ENCODE measurements at places on chromosomes 5 and 9.

DNA sequence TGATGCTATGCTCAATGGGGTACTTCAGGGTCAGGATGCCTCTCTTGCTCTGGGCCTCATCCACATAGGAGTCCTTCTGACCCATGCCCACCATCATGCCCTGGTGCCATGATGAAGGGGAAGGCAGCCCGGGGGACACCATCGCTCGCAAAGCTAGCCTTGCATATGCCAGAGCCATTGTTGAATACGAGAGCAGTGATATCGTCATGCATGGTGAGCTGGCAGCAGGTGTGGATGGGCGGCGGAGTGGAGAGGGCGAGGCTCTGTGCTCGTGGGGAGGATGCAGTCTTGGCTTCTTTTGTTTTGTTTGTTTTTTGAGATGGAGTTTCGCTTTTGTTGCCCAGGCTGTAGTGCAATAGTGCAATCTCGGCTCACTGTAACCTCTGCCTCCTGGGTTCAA lies 17.2 kb upstream of the SPZ1 start:
- DNase-seq: no peak

DNA sequence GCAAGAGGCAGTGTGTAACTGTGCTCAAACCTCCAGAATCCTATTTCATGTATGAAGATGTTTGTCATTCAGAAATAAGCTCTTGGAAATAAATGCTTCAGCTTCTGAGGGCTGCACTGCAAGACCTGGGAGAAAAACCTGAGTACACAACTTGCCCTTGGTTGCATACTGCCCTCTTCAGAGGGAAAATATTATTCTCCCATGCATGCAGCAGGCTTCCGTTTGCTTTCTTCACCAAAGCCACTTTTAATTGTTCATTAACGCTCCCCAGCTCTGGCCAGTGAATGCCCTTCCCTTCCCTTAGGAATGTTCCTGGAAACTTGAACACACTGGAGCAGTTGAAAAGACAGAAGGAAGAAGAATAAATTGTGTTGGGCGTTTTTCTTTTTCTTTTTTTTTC lies 2.5 kb upstream of the WHRN start:
- peak; percentile 44 for DNase-seq

- no peak for DNase-seq
Measured at GRCh38 chr5:72167804-72168203, 60.5 kb downstream of the MAP1B start.

- no peak for DNase-seq
Measured at GRCh38 chr5:32018476-32019436, 155.4 kb downstream of the GOLPH3 start.

DNA sequence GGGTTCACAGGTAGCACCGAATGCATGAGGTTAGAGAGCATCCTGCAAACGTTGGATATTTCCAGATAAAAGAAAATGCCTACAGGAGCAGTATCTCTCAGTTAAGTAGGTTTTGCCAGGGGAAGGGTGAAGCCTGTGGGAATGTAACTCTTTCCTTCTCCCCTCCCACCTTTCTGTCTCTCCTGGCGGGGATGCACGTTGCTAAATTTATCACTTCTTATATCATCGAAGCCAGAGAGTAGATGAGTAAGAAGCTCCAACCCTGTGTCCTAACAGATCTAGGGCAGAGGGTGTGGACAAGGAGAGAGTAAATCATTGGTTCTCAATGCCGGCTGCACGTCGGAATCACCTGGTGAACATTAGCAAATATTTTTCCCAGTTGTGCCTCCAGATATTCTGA lies 457.5 kb downstream of the ENC1 start:
- DNase-seq: no peak

- no peak for DNase-seq
Measured at GRCh38 chr5:64682608-64683007, 7.7 kb upstream of the SHISAL2B start.

- no peak for DNase-seq
Measured at GRCh38 chr5:154771383-154771901, 16.3 kb downstream of the LARP1 start.

- no peak for DNase-seq
Measured at GRCh38 chr5:6407558-6408259, 29.4 kb upstream of the MED10 start.

DNA sequence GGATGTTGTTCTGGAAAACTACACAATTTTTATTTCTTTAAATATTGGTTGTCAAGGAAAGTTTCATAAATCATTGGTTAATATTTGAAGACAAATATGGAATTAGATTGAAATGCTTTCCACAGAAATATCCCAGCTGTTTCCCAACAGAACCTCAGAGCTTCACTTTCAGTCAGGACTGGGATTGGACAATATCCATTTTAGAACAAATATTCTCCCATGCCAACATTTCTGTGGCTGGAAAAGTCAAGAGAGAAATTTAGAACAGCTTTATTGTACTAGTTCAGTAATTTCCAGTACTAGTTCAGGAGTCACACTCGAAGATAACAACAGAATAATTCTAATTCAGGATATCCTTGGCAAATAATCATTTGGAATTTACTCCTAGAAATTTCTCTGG lies 116.1 kb upstream of the TUT7 start:
- no peak for DNase-seq

GRCh38 chr5:147400881-147401280 lies 109.0 kb downstream of the DPYSL3 start:
- DNase-seq: no peak

DNA sequence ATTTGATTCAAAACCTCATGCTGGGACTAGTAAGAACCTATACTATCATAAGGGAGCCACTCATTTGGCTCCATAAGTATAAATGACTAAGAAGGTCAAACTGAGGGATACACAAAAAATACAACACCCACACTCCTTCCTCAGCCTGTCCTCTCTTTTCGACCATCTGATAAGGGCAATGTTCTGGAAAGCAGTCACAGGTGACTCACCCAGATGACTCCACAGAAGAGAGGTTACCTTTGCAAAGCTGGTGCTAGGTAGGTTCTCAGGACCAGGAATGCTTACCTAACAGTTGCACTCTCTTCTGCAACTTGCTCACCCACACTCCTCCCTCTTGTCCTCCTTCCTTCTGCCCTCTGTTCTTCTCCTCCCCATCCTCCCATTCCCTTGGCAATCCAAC lies 32.9 kb downstream of the LHFPL2 start:
- DNase-seq: peak; percentile 45

GRCh38 chr9:93676310-93677047 lies 100.1 kb downstream of the PHF2 start:
- DNase-seq: no peak

DNA sequence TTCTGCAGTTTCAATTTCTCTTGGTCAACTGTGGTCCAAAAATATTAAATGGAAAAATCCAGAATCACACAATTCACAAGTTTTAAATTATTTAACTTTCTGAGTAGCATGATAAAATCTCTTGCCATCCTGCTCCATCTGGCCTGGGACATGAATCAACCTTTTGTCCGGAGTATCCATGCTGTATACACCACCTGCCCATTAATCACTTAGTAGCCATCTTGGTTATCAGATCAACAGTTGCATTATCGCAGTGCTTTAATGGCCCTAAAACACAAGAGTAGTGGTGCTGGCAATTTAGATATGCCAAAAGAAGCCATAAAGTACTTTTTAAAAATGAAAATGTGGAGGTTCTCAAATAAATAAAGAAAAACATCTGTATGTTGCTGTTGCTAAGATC lies 25.3 kb downstream of the EFCAB9 start:
- DNase-seq: no peak

- DNase-seq: peak; percentile 19
Measured at GRCh38 chr9:32706004-32706724, 70.7 kb upstream of the TAF1L start.

DNA sequence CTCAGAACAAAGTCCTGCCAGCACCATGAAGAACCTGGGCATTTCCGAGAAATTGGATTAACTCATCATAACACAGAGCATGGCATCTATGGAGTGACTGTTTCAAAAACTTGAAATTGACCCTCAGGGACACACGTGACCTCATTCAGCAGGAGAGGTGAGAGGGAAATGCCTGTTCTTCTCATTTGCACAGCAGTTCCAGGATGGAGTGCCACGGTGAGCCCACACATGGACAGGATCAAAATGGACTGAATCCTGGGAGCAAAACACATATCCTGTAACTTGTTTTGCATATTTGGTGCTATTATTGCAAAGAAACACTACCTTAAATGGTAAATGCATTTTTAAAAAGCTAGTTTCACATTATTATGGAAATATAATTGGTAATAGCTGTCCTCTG lies 256.1 kb upstream of the IRX2 start:
- no peak for DNase-seq

DNA sequence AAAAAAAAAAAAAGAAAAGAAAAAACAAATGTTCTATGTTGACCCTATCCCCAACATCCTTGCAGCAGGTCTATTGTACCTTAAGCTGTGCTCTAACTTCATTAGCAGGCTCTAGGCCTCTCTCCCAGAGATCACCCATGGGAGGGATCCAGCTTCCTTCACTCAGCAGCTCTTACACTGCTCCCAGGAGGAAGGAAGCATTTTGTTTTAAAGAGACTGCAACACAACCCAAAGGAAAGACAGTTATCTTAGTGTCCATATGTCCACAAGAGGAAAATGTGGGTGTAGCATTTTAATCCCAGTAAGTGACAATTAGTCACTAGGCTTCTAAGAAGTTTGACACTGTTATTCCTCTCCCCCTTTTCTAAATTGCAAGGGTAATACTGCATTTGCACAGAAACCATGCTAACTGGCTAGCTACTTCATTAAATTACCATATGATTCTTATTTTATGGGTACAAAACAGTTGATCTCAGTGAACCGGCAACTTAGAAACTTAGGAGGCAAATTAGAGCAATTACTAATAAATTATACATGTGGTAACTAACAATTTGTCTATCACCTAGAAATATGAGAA lies 58.8 kb downstream of the MARCHF3 start:
- DNase-seq: no peak

DNA sequence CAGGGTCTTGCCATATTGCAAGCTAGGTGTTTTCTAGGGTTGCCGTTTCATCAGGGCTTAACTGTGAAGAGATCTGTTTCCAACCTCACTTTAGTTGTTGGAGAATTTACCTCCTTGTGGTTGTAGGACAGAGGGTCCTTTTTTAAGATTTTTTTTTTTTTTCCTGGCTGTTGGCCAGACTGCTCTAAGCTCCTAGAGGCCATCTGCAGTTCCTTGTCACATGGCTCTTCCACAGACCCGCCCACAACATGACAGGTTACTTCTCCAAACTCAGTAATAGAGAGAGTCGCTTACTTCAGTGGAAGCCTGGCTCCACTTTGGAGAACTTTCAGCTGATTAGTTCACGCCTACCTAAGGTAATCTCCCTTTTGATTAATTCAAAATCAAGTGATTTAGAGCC lies 543.7 kb downstream of the DMRTA1 start:
- no peak for DNase-seq

DNA sequence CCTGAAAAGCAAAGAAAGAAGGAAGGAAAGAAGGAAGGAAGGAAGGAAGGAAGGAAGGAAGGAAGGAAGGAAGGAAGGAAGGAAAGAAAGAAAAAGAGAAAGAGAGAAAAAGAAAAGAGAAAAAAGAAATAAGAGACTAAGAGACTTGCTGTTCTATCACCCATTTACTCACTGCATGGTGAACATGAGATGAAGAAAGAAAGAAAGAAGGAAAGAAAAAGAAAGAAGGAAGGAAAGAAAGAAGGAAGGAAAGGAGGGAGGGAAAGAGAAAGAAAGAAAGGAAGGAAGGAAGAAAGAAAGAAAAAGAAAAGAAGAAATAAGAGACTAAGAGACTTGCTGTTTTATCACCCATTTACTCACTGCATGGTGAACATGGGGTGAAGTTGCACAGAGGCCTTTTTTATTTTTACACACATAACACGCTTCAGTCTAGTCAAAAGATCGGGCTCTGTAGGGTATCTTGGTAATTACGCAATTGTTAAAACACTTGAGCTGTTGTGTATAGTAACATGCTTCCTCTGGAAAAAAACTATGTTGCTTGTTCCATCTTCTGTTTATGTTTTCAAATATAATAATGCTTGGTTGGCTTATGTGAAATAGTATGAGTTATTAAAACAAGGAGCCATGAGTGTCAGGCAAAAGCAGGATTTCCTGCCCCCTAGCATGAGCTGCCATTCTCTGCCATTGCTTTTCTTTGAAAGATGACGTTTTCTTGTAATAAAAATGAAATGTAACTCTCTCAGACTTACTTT lies 119.3 kb upstream of the ZNF608 start:
- DNase-seq: no peak

DNA sequence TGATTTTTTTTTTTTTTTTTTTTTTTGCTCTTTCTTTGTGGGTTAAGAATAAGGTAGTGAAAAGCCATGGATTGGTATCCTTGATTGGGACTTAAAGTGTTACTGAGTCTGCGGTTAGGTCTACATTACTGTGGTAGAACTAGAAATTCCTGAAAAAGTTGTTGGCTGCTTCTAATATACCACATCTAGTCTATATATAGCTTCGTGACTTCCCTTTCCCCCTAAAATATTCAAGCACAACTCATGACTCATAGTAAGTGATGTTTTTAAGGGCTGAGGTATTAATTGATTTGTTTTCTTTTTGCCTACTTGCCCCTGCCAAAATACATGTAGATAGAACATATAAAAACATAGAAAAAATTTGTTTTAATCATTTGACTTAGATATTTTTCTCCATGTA lies 247.6 kb downstream of the TMEM232 start:
- DNase-seq: peak; percentile 74

DNA sequence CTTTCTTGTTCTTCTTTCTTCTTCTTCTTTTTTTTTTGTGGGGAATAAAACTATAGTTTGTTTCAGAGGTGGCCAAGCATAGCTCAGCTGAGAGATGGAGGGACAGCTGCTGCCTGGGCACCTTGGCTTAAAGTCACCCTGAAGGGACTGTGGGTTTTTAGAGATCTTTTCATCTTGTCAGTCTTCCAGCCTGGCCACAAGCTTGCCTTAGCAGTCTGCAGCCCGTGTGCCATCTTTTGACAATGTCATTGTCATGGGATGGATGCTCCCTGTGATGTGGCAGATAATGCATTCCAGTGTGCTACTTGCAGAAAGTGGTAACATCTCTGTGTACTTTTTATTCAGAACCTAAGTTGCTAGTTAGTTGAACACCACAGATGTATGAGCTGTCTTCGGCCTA lies 280.8 kb downstream of the FANCC start:
- DNase-seq: no peak

GRCh38 chr9:91904588-91905236 lies 45.3 kb downstream of the ROR2 start:
- DNase-seq: no peak

- no peak for DNase-seq
Measured at GRCh38 chr9:126919193-126919592, 4.6 kb downstream of the RALGPS1 start.

DNA sequence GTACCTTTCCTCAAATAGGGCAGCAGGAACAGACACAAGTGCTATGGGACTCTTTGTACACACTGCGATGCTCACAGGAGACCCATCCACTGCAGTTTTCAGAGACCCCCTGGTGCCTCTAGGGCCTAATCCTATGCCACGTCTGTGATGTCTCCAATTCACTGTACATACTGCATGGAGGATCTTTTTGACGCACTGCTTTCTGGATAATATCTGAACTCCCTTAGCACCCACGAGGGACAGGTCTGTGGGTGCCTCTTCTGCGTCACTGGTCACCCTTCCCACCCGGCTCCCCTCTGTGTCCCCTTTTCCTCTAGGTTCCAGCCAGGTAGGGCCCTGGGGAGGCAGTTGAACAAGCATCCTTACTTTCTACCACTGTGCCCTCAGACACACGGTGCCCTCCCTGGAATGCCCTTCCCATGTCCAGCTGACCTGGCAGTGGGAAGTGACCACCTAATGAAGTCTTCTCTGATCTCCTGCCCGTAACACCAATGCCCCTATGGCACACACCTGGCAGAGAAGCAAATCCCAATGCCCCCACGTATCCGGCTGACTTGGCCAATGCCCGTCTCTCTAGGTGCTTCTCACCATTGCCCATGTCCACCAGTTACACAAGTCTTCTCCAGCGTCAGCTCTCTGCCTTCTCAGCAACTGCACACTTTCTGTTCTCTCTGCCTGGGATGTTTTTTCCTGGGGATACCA lies 41.5 kb downstream of the FOXI1 start:
- DNase-seq: no peak

GRCh38 chr5:139708877-139709581 lies 60.9 kb downstream of the CXXC5 start:
- DNase-seq: peak; percentile 69

Data from PC-9 (cell line).